ENCODE measurements at places on chromosomes 3 and 15. TPM values are rescaled to one million over a fixed set of nuclear protein-coding genes. Genes with fewer than 3 reads are reported as not detected.

The CRABP1 gene
- total RNA-seq = not detected

The CCDC39 gene
- not detected for total RNA-seq

The PDZRN3 gene
- not detected for total RNA-seq

GRCh38 chr15:25675396-25675795 is 187.7 kb downstream of the ATP10A start:
- no peak for DNase-seq

DNA sequence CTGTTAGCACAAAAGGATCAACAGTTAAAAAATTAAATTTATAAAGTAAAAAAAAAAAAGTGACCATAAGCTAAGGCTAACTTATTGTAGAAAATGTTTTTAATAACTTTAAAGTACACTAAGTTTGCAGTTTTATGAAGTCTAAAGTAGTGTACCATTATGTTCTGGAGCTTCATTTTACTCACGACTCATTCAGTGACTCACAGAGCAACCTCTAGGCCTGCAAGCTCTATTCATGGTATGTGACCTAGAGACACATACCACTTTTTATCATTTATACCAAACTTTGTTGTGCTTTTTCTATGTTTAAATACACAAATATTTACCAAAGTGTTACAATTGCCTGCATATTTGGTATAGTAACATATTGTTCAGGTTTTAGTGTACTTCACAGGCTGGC is 1552.3 kb downstream of the OTOL1 start:
- no peak for DNase-seq

DNA sequence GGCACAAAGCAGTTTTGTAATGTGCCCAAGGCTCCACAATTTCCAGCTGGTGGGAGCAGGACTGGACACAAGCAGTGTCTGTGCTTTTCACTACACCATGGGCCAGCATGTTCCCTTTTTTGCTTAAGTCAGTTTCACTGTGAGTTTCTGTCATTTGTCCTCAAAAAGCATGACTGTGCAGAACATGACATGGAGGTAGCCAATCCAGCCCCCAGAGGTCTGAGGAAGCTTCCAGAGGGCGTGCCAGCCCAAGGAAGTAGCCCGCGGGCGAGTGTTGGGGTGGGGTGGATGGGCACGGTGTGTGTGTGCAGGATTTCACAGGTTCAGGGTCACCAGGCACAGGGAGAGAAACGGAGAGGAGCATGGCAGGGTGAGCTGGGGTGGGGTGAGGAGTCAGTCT is 8.0 kb upstream of the EEFSEC start:
- no peak for DNase-seq

DNA sequence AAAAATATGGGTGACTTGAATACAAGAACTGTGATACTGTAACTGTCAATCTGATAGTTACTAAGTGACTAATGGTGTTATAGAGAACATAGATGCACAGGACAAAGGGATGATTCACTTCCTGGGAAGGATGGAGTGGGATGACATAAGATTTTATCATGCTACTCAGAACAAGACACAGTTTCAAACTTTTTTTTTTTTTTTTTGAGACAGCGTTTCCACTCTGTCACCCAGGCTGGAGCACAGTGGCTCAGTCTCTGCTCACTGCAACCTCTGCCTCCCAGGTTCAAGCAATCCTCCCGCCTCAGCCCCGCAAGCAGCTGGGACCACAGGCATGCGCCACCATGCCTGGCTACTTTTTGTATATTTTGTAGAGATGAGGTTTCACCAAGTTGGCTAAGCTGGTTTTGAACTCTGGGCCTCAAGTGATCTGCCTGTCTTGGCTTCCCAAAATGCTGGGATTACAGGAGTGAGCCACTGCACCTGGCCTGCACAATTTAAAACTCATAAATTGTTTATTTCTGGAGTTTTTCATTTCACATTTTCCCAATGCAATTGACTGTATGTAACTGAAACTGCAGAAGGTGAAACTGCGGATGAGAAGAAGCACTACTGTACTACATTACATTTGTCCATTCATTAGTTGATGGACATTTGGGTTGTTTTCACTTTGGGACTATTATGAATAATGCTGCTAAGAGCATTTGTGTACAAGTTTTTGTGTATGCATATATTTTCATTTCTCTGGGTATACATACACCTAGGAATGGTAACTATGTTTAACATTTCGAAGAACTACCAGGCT is 40.6 kb downstream of the ADIPOQ start:
- no peak for DNase-seq

DNA sequence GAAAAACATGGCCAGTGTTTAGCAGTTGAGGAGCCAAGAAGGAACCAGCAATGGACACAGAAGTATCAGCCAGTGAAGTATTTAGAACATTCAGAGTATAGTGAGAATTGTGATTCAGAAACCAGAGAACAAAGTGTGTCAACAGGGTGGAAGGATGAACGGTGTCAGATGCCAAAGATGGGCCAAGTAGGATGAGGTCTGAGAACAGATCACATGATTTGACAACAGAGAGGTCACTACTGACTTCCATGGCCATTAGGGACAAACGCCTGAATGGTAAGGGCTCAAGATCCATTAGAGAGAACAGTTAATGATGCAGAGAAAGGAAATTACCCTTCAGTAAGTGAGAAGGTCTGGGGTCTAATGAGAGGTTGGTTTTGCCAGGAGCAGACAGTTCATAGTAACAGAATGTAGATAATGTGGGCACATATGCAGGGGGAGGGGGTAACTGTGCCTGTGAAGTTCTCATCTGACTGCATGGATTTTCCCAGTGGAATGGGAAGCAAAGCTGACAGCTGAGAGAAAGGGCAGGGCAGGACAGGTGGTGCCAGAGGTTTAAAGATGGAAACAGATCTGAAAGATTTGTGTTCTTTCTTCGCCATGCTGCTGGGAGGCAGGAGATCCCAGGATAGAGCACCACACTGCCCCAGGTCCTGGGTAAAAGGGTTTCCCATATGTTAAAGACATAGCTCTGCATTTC is 4.8 kb upstream of the ACAD9 start:
- DNase-seq = no peak

- DNase-seq = no peak
Measured at GRCh38 chr15:99895956-99896311, 162.7 kb upstream of the LYSMD4 start.

GRCh38 chr3:30017901-30018300 is 588.5 kb upstream of the TGFBR2 start:
- no peak for DNase-seq

DNA sequence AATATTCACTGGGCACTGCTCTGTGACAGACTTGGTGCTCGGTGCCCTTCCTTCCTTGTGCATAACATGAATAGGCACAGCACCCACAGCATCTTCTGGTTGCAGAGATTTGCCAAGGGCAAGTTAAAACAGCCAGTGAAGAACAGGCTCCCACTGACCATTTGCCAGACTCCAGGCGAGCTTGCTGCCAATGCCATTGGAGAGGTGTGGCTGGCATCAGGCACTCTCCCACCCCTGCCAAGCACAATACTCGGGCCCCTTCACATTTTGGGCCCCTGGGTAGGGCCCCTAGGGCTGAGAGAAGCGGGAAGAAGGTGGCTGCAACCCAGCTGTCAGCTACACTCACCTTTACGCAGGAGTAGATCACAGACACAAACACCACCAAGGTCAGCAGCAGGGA is 112.1 kb downstream of the SEC22A start:
- no peak for DNase-seq

DNA sequence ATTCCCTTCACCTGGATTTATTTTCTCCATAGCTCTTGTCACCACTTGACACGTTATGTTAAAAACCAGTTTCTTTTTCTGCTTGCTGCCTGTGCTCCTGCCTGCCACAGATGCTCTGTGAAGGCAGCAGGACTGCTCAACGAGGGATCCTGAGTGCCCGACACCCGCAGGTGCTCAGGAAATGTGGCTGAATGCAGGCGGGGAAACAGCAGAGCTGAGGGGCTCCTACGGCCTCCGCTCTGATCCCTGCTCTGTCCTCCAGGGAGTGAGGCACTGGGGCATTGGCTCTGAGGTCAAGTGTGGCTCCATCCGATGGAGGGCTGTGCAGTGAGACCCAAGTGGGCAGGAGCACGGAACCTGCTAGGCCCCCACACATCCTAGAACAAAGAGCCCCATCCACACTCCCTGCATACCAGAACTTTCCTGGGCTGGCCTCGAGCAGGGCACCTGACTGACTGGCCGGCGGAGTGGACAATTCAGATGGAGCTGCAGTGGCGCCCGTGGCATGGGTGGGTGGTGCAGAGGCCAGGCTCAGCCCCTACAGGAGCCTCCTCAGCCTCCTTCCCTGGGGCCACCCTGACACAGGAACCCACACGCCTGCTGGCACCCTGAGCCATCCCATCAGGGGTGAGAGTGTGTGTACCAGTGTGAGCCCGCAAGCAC is 27.9 kb downstream of the IQSEC1 start:
- no peak for DNase-seq

- DNase-seq = no peak
Measured at GRCh38 chr3:58038675-58039292, 30.6 kb downstream of the FLNB start.

DNA sequence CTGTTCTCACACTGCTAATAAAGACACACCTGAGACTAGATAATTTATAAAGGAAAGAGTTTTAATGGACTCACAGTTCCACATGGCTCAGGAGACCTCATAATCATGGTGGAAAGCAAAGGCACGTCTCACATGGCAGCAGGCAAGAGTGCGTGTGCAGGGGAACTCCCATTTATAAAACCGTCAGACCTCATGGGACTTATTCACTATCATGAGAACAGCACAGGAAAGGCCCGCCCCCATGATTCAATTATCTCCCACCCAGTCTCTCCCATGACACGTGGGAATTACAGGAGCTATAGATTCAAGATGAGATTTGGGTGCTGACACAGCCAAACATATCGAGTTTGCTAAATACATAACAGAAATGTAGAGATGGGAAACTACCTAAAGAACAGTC is 39.5 kb upstream of the DGKG start:
- DNase-seq = no peak
